Fibroblast of villous mesenchyme (primary cell): ENCODE measurements at places on chromosomes 7 and 10. TPM values are rescaled to one million over a fixed set of nuclear protein-coding genes. Genes with fewer than 3 reads are reported as not detected.

- DNase-seq = no peak
These were observed 539.2 kb downstream of the HTR7 start for GRCh38 chr10:90318659-90319058.

DNA sequence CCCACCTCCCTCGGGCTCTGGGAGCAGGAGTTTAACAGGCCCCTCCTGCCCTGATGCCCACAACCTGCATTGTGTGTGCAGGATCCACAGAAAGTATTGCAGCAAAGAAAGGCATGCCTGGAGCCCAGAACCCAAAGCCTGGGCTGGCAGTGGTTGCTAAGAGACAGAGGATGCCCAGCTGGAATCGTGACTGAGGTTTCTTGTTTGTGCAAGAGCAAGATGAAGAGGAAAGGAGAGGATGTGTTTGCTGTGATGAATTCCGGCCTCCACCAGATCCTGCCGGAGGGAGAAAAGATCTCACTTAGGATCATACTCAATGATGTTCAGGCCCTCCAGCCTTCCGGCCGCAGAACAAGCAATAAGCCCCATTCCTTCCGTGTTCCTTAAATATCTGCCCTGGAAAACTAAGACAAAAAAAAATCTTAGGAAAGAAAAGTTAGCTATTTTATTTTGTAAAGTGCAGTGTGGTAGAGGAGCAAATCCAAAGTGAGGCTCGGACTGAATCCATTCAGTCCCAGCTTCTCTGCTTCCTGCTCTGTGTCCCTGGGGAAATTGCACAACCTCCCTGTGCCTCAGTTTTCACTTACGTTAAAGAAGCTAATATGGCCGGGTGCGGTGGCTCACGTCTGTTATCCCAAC lies 57.1 kb downstream of the SLIT1 start:
- DNase-seq = no peak

GRCh38 chr7:95213148-95213547 lies 111.2 kb downstream of the PON1 start:
- no peak for DNase-seq

PLEKHS1 gene
- total RNA-seq = under 0.01 TPM in 1 of 2 replicates, not detected in the other

PKD2L1 gene
- not detected in 2 replicates for total RNA-seq

CD36 gene
- total RNA-seq = 1.3 and 4.3 TPM in 2 replicates

NUTM2E gene
- under 0.01 TPM in 1 of 2 replicates, not detected in the other for total RNA-seq

DENND2A gene
- total RNA-seq = 25.5 and 26.7 TPM in 2 replicates
